ENCODE measurements at places on chromosomes 16 and 17.

DNA sequence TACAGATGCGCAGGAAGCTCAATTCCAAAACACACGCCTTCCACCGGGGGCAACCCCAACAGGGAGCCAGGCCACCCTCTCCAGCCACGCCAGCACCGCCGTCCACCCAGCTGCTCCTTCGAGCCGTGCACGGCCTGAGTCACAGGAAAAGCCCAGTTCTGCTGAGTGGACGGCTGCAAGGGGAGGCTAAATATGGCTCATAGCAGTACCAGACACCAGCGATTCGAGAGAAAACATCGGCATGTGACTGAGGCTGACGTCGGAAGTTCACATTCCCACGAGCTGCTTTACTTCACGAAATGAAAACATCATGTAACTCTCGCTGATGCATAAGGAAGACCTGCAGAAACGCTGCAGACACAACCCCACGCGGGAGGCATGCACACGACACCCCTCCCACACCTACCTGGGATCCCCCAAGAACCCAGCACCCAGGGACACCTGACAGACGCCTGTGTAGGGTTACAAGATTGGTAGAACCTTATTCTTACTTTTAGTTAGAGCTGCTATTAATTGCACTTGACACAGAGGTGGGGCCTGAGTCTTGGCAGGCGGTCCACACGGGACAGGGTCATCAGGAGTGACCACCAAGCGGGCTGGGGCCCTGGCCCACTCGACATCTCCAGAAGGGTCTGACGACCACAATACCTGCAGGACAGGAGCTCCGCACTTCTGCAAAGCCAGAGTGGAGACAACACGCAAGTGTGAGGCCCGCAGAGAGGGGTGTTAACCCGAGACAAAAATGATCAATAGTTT lies 116.8 kb downstream of the ANKRD11 start:
- no peak for DNase-seq

DNA sequence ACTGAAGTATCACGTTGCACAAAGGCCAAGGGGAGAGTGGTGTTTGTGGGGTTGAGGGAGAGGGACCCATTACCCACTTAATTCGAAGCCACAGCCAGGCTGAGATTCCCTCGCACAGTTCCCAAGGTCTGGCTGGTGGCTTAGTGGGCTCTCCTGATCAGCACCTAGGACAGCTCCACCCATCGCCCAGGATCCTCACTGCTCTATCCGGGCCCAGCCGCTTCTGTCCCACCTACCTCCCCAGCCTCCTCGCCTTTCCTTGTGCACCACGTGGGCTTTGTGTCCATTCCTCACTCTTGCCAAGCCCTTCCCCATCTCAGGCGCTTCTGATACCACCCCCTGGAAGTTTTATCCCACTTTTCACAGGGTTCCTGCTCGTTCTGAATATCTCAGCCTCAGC lies 163.5 kb downstream of the CCT6B start:
- no peak for DNase-seq

DNA sequence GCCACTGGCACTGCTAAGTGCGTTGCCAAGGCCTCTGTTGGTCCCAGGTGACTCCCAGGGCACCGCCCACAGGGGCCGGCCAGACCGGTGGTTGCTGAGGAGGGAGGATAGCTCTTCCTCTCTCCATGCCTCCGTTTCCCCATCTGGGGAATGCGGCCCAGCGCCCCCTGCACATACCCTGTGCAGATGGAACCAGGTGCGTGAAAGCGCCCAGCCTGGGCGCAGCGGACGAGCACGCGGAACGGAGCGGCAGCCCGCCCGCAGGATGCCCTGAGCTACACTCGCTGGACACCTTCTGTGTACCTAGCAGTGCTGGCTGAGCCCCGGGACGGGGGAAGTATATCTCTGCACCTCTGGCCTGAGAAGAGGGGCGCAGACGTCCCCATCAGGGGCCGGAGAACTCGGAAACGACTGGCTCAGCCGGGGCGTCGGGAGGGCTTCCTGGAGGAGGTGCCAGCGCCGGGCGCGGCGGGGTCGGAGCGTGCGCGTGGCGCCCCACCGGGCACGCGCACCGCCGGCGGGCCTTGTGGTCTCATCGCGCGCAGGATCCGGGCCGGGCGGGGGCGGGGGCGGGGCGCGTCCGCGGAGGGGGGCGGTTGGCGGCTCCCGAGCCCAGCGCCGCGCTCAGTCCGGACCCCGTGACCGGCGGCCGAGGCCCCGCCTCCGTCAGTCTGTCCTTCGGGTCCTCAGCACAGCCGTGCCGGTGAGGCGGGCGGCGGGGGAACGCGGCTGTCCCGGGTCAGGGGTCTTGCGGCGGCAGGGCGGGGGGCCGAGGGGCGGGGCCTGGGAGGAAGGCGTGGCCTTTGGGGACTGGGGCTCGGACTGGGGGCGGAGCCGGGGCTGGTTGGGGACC lies at the start of the genes CCDC78 and HAGHL:
CCDC78 (minus strand) TSS at position 6 of the 853 bp plus-strand sequence. CDS start 76 bp downstream, outside the sequence.
HAGHL (plus strand) TSS at position 669 of the 853 bp plus-strand sequence. CDS start 404 bp downstream, outside the sequence.
- DNase-seq = no peak

DNA sequence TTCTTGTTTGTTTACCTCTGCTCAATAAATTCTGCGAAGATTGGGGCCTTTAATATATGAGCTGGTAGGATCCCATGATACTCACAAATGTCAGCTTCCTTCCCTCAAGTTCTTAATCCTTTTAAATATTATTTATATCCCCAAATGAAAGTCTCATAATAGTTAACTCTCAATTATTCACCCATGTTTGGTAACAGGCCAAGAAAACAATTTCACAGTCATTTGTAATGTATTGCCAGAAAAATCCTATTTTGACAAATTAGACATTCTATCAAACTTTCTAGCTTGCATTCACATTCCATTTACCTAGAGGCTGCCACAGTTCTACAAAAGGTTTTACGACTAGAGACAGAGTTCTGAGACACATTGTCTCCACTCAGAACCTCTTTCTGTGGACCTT lies 441.2 kb downstream of the UTP18 start:
- DNase-seq = no peak

- no peak for DNase-seq
Measured at GRCh38 chr17:12180644-12181261, 160.1 kb downstream of the MAP2K4 start.

GRCh38 chr17:51028176-51028863 lies 92.3 kb downstream of the SPAG9 start:
- DNase-seq = no peak

GRCh38 chr17:67160791-67161190 lies 84.2 kb downstream of the HELZ start:
- no peak for DNase-seq

DNA sequence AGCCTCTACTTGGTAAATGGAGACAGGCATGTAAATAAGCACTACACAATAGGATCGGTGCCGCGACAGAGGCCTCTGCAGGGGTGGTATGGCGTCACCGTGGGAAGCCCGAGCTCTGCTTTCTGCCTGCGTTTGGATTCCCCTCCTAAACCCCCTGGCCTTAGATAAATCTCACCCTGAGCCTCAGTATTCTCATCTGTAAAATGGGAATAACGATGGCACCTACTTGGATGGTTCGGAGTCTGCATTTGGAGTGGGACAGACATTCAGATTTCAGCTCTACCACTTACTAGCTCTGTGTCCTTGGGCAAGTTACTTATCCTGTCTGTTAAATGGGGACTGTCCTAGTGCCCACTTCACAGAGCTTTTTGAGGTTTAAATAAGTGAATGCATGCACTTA lies 42.8 kb upstream of the TNRC6A start:
- DNase-seq = no peak

DNA sequence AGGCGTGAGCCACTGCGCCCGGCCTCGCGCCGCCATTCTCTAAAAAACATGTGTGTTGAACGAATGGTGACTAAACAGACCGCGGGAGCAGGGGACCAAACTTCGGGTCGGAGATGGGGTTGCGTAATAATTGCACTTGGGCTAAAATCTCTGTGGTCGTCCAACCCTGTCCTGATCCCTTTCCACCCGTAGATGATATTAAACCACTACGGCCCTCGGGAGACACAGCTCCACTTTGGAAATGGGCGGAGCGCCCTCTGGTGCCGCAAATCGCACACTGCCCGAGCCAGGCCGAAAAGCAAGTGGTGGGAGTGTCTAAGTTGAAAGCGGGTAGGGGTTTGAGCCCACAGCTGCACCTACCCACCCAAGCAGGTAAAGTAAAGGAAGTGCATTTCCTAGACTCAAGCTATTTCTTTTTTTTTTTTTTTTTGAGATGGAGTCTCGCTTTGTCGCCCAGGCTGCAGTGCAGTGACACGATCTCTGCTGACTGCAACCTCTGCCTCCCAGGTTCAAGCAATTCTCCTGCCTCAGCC lies 17.0 kb downstream of the CAVIN1 start:
- no peak for DNase-seq

GRCh38 chr17:55642741-55643140 lies 79.9 kb downstream of the TMEM100 start:
- DNase-seq = no peak

DNA sequence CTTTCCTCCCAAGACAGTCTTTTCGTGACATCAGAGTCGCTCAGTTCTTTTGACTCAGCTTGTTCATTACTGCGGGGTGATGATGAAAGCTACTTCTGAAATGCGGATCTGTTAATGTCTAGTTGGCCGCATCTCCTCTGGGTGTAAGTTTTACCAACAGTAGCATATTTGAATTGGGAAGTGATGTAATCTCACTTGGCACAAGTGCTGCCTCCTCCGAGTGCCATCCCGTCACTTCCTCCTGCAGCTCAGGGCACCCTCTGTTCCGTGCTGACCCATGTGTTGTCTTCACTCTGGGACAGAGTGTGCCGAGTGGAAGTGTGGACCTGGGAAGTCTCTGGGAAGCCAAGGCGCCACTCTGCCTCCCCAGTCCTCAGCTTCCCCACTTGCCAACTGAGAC lies 8.9 kb downstream of the ADAD2 start:
- DNase-seq = no peak

GRCh38 chr16:901715-902601 lies 68.8 kb downstream of the LMF1 start:
- DNase-seq = no peak

DNA sequence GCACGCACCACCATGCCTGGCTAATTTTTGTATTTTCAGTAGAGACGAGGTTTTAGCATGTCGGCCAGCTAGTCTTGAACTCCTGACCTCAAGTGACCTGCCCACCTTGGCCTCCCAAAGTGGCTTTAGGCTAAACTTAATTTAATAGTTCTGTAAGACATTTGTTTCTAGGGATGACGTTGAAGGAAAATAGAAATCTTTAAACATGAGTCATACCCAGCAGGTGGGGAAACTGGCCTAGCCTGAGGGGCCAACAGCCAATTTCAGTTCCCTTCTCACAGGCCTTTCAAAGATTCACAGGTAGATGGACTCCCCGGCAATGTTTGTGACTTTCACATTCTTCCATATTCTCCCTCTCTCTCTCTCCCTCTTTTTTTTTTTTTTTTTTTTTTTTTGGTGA lies 18.1 kb upstream of the ITPRIPL2 start:
- no peak for DNase-seq

DNA sequence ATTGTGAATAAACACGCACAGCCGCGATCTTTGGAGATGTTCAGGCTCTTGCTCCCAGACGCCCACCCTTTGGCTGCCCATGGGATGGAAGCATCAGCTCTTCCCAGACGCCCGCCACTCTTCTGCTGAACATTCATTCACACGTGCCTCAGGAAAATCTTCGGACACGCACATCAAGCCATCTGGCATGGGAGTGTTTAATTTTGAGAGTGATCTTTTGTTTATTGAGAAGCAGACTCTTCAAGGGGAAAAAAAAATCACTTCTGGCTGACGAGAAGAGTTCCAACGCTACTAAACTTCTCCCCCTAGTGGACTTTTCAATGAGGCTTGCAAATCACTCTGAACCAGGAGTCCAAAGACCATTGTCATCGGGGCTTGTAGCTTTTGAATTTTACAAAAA lies 62.0 kb upstream of the NUDT7 start:
- no peak for DNase-seq

GRCh38 chr16:55907661-55908060 lies 32.5 kb upstream of the CES5A start:
- DNase-seq = no peak

- no peak for DNase-seq
Measured at GRCh38 chr17:28702752-28703150, 8.9 kb downstream of the PROCA1 start.

GRCh38 chr16:3580686-3581085 lies 3.5 kb upstream of the NLRC3 start:
- no peak for DNase-seq

- DNase-seq = no peak
Measured at GRCh38 chr17:75861927-75862317, 6.8 kb upstream of the WBP2 start.

GRCh38 chr17:36095992-36096391 lies 6.0 kb upstream of the CCL3 start:
- no peak for DNase-seq

GRCh38 chr16:660132-660458 lies 7.8 kb upstream of the RHOT2 start:
- DNase-seq = no peak

- no peak for DNase-seq
Measured at GRCh38 chr17:32875923-32876416, 954 bp downstream of the MYO1D start.

DNA sequence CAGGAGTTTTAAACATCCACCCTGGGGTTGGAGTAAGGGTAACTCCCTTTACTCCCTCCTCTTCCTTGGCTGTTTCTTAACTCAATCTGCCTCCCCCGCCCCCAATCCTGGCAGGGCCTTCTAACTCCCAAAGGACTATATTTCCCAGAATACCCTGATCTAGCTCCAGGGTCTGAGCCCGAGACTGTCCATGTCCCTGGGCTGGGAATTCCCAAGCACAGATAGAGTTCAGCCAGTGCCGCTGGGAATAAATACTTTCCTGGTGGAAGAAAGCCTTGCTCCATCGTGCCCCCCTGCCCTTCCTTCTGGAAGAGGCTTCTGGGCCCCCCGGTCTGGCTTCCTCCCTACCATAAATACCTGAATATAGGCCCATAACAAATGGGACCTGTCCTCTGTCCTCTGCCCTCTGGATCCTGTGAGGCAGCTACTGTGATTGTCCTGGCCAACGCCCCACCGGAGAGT lies 10.2 kb downstream of the BAHCC1 start:
- no peak for DNase-seq

- DNase-seq = no peak
Measured at GRCh38 chr16:9054460-9054859, 37.0 kb upstream of the HAPSTR1 start.

DNA sequence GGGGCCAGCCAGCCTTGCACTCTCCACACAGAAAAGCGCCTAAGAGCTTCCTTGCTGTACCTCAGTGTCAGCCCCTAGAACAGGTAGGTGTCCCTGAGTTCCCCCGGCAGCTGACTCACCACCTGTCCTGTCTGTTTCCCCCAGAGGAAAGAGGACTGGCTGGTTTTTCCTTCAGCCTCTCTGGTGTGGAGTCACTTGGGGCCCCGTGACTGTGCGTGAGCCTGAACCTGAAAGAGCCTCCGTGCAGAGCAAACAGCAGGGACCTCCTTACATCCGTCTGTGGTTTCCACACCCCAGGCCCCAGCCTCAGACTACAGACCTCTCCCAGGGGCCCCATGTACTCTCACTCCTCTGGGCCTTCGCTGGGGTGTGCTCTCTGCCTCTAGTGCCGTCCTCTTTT lies 87.8 kb downstream of the GNAO1 start:
- DNase-seq = no peak

DNA sequence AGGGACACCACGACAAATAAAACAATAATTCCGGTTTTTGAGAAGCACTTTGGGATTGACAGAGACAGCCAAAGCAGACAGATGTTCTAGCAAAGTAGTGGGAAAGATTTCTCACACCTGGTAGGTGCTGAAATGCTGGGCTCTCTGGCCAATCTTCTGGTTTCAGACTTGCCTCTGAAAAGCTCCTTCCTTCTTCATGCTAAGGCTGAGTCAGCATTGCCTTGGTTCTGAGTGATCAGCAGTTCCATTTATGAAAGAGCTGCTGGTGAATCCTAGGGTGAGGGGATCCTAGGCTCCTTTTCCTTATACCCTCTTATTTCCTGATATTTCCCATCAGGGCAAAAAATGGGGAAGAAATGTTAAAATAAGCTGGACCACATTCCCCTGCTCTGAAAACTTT lies 268.7 kb upstream of the SALL1 start:
- DNase-seq = no peak
